ENCODE measurements at places on chromosomes 1 and 21.

- DNase-seq, result no peak
Observed at GRCh38 chr1:59597420-59598119, 217.2 kb upstream of the HOOK1 start.

- DNase-seq, result no peak
Observed at GRCh38 chr1:195332102-195332501, 1276.1 kb downstream of the KCNT2 start.

- no peak for DNase-seq
Observed at GRCh38 chr1:42657201-42657600, 1.0 kb upstream of the PPIH start.

GRCh38 chr21:16587681-16588375, 858.0 kb downstream of the USP25 start:
- no peak for DNase-seq

DNA sequence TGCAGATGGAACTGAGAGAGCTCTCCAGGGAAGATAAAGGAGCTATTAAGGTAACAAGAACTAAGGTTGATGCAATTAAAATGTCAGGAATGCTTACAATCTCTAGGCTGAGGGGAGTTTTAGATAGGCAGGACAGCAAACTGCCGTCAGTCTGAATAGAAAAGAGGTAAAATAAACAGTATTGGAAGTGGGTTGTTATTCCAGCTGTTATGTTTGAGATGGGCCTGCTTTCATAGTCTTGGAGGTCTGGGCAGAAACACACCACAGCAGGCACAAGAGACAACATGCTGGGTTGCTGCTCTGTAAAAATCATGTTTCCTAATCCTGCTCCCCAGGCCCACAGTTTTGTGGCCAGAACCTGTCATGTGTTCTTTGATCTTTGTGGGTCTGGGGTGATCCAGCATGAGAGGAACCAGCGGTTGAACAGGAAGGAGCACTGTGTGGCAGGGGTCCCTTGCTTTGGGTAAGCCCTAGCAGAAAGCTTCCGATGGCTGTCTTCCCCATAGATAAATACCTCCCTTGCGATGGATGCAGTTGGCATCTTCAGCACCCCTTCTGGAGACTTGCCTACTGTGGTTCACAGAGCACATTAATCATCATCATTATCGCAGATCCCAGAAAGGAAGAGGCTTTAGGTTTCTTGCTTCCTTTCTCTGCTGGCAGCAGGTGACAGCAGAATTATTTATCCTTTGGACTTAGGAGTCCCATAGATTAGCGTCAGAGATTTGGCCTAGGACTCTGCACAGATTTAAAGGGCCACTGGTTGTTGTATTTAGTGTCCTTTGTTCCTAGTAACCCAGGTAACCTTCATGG, 97.1 kb downstream of the AK5 start:
- no peak for DNase-seq

- no peak for DNase-seq
Observed at GRCh38 chr1:92134331-92134730, 54.2 kb downstream of the BTBD8 start.
